KG1 (cell line): ENCODE measurements at places on chromosomes 4 and X.
A peak's percentile ranks its signal among the peaks of the same experiment; 100 is the strongest.

DNA sequence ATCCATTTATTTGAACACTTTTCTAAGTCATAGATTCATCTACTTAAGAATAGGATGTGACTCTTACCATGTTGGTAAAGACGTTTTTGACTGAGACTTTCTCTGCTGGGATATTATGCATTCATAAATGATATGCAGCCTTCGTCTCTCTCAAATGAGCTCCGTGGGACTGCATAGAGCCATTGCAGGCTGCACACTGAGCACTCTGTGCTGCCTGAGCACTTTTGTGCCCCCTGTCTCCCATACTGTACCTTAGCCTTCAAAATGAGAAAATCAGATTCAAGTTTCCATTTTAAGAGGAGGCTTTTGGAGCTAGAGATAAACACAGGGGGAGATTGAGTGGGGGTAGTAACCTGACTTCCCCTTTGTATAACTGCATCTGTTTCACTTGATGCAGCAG, 433.6 kb downstream of the ZIC3 start:
- no peak for DNase-seq

GRCh38 chrX:110178179-110178865, 139.6 kb downstream of the AMMECR1 start:
- no peak for DNase-seq

DNA sequence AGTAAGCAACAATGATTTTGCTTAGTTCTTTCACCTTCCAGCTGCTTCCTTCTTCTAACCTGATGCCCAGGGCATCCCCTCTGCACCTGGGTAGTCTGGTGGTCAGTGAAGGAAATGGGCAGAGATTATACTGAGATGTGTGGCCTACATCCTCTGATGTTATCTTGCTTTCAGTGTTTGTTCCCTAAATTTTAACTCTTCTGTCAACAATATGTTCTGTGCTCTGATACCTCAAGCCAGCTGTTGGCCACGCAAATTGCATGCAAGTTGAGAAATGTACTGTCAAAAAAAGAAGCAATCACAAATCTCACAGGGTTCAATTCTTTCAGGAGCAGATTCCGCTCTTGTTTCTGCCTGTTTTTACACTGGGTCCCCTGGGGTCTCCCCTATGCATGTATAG, 73.8 kb downstream of the FBXW7 start:
- no peak for DNase-seq

DNA sequence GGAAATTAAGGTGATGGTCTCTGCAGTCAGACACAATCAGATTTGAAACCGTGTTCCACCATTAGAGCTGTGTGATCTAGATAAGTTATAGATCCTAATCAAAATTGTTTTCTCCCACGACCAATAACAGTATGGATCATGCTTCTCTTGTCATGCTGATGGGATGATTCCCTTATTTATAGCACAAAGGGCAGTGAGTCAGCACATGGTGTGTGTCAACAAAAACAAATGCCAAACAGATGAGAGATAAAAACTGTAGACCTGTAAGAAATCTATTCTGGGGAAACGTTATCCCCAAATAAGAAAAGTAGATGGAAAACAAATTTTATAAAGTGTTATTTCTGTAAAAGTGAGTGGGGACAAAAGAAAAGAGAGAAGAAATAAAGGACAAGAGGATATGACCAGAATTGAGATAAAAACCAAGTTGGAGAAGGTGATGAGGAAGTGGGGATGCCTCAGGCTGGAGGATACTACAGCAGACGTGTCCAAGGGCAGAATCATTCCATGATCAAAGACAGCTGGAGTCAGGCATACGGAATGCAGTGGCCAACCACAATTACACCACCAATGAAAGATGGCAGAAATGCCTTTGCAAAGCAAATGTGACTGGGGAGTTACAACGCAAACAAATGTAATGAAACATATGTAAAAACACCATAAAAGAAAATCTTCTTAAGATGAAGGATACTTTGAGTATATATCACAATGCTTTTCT, 377.8 kb upstream of the PRKX start:
- DNase-seq, result no peak

DNA sequence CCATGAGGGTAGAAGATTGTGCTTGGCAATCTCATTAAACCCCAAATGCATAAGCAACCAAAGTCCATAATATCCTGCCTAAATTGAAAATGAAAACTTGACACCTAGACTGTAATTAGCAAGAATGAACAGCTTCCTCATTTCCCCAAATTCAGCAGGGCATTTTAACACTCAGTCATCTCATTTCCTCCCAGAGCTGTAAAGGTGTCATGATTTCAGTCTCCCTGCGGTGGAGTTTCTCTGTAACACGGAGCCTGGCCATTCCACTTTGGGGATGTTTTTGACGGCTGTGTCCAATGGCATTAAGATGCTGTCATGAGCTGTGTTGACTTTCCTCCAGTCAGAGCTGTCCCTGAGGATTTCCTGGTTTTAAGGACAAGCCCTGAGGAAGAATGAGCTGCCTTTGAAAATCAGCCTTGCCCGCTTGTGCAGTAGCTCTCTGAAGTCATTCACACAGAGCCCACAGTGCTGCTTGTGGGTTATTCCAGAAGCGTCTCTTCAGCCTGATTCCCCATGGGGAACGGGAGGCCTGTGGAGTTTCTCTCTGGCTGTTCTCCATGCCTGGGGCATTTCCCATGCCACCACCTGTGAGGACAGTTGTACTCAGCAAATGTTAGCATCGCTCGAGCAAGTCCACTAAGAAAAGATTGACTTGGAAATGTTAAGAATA, 187.0 kb downstream of the MID1 start:
- no peak for DNase-seq

DNA sequence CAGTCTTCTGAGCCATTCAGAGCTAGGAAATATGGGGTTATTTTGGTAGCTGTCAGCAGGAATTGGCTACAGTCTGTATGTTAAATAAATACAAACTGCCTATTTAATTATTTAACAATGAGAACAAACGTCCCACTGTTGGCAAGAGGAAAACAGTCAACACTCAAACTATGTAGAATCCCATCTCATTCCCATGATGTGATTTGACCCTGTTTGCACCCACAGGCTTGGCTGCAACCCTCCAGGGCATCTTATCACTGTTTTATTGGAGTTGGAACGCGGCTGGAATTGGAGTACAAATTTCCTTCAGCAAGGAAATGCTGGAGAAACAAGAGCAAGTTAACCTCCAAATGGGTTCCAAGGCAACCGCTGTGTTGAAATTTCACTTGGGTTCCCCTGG, 124.0 kb downstream of the KIT start:
- DNase-seq, result no peak

- DNase-seq, result no peak
Measured at GRCh38 chrX:69285401-69285877, 120.2 kb upstream of the PJA1 start.

GRCh38 chr4:113823291-113823659, 61.7 kb upstream of the CAMK2D start:
- DNase-seq, result peak; percentile 35

DNA sequence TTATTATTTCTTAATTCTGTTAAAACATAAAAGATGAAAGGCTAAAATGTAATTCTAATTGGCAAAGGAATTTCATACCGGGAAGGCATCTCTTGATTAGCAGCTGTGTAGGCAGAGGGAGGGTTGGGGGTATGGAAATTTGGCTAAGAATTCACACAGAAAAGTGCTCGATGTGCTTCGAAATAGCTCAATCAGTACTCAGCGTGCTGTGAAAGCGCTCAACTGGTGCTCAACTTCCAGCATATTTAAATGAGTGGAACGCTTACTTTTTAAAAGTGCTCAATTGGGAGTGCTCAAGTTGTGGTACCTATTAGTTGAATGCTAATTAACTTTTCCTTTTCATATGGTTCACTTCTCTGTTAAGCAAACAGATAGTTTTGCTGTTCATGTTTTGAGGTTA, 695.9 kb upstream of the ATOH1 start:
- DNase-seq, result no peak

GRCh38 chr4:145860446-145860845, 78.2 kb downstream of the ZNF827 start:
- no peak for DNase-seq

- DNase-seq, result no peak
Measured at GRCh38 chrX:33307911-33308354, 96.6 kb upstream of the DMD start.

DNA sequence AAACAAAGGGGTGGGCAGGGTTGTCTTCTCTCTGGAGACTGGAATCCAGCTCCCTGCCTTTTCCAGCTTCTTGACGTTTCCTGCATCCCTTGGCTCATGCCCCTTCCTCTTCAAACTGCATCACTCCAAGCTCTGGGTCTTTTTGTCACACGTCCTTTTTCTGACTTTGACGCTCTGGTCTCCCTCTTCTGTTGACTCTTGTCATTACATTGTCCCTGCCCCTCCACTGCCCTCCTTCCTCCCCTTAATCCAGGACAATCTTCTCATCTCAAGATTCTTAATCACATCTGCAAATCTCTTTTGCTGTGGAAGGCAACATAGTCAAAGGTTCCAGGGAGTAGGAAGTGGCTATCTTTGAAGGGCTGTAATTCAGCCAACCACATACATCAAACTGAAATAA, 178.3 kb downstream of the TMA16 start:
- no peak for DNase-seq

GRCh38 chrX:3141031-3141430, 99.8 kb downstream of the ARSF start:
- no peak for DNase-seq

- no peak for DNase-seq
Measured at GRCh38 chr4:159016593-159017024, 86.3 kb upstream of the RAPGEF2 start.

GRCh38 chr4:7530932-7531639, 96.4 kb upstream of the PSAPL1 start:
- DNase-seq, result no peak

DNA sequence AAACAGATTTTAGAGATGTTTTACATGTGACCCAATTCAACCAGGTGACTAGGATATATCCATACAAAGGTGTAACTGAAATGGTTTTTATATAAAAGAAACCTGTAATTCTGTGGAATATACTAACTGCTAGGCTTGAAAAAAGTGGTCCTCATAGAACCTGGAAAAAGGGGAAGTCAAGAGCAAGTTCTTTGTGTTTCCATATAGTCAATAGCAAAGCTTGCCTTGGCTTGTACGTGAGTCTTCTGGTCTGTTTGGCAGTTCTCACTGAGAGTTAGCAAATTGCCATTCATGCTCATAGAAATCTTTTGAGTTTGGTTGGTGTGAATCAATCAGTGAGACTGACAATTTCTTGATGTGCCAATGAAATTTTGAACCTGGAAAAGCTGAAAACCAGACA, 79.4 kb upstream of the SMIM10 start:
- DNase-seq, result no peak

DNA sequence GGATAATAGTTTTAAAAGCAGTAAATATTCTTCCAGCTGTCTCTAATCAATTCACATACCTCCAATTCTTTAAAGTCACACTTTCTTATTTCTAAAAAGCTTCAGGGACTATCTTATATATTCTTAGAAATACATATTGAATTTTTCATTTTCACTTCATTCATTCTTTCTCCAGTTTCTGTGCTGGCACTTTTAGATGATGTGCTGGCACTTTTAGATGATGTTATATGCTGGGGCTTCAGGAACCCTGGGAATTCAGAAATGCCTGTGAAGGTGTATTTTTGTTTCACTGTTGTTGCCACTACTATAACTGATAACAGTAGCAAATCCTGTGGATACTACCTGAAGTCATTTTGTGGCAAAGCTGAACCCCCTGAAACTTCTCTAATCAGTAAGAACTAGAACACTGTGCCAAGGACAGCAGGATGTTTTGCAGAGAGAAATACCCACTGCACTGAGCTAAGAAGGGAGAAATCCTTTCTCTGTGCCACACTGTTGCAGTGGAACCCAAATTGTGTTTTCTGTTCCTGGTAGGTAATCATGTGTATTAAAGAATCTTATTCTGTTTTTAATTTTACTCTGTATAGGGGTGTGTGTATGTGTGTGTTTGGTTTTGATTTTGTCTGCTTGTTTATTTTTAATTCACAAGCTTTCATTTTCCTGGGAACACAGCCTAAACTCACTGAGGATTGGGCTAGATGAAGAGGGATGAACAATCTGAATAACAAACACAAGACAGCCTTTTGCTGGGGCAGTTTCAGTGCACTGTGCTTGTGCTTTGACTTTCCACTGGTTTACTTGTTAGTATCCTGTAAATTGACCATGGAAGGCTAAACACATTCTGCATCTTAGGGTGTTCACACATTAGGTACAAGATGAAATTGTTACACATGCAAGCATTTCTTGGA, 898.3 kb downstream of the CCSER1 start:
- DNase-seq, result no peak

DNA sequence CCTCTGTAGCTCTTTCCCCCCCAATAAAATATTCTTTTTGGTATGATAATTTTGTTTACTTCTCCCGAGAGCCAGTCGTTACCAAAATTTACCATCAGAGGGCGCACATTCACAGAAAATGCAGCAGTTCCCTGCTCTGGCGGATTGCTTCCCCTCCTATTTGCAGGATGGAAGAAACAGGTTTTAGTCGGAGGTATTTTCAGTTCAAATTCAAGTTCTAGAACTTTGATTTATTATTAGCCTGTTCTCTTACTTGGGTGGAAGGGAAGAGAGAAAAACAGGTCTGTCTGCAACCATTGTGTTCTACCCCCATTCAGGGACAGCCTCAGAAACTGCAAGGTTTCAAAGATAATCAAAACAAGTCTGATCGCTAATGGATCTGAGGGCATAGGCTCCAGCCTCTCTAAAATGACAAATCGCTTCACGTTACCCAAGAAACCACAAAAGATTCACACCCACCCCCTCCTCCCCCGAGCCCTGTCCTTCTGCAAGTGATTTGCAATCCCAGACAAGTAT, 263.8 kb upstream of the RPS6KA3 start:
- DNase-seq, result no peak

DNA sequence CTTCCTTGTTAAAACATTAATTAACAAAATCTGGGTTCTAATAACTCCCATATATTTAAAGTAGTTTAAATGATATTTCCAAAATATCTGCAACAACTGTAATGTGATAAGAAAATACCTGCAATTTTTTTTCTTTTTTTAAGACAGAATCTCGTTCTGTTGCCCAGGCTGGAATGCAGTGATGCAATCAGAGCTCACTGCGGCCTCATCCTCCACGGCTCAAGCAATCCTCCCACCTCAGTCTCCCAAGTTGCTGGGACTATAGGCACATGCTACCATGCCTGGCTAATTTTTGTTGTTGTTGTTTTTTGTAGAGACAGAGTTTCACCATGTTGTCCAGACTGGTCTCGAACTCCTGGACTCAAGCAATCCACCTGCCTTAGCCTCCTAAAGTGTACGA, 45.7 kb upstream of the NSUN7 start:
- DNase-seq, result no peak

- no peak for DNase-seq
Measured at GRCh38 chr4:100799761-100800539, 282.1 kb upstream of the EMCN start.
